ENCODE measurements at places on chromosomes 6 and 20.

DNA sequence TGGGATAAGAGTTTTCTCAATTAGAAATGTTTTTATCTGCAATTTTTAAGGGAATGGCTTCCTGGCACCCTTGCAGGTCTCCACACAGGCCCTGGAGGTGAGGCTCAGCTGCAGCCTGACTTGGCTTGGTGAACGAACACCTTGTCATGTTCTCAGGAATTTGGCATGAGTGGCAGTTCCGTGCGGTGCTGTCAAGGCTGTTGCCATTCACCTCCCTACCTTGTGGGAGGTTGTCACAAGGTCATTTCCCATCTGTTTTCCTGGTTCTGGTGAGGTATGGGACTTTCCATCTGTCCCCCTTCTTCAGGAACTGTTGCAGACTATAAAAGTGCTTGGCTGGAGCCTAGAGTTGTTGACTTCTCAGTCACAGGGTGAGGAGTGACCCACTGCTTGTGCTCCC lies 82.9 kb downstream of the ELOVL4 start:
- no peak for DNase-seq

DNA sequence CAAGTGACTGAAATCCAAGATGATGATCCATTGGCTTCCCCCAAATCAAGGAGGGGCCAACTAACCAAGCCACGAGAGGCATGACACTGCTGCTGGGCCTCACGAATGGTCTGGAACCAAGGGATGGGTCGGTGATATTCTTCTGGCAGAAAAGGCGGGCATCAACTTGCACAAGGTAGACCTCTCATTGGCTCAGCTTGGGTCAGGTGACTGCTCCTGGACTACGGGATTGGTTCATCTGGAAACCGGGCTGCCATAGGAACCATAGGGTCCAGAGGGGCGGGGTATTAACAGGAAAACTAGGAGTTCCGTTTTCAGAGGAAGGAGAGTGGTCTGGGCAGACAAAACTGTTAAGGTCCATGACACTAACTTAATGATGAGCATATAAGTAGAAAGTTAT lies 100.9 kb downstream of the TFAP2C start:
- no peak for DNase-seq

DNA sequence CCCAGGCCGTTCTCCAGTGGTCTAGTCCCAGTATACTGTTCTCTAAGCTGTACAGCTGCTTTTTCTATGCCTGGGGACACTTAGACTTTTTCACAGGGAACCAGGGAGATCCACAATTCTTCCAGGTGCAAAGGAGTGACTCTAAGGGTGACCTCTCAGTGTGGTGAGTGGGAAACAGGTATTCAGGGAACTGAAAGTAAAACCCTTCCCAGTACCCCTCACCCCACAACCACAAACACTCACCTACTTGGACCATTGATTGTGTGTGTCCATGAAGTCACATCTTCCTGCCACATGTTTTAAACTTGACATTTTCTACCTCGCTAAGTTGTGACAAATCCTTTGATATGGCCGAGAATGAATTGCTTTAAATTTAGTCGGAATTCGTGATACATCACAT lies 183.6 kb downstream of the CLIC5 start:
- DNase-seq, result no peak

DNA sequence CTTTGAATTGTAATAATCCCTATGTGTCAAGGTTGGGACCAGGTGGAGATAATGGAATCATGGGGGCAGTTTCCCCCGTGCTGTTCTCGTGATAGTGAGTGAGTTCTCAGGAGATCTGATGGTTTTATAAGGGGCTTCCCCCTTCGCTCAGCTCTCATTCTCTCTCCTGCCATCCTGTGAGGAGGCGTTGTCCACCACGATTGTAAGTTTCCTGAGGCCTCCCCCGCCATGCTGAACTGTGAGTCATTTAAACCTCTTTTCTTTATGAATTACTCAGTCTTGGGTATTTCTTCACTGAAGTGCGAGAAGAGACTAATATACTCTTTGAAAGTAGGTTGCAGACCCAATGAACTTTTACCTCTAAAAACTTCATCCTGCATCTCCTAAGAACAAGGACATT lies 39.2 kb upstream of the KCNG1 start:
- no peak for DNase-seq

DNA sequence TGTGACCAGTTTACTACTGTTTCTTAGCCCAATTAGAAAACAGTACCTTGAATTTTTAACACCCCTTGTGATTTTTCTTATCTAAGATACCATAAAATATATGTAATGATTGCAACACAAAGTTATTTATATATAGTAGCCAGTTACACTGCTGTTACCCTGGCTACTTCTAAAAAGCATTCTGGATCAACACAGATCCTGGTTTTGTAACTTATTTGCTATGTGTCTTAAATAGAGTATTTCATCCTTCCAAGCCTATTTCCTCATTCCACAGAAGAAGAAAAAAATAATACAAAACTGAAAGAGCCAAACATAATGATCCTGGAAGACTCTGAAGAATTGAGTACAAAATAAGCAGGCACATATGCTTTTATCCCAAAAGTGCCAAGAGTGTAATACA lies 19.0 kb upstream of the GSTA4 start:
- no peak for DNase-seq

DNA sequence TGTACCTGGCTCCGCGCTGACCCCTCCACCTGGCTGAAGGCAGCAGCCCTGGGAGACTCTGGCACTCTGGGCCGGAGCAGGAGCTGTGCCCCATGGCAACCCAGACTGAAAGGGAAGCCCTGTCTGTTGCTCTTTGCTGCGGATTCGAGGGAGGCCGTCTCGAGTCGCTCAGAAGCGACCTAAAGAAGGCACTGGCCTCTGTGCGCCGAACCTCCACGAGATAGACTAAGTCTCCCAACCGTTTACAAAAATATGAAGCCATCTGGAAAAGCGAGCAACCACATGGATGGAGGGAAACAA lies 10.5 kb upstream of the TBX18 start:
- DNase-seq, result no peak

Measured in activated B cell treated with CpG ODN at 0.5 μM for 24 hours (primary cell).